Caco-2 (cell line): ENCODE measurements at places on chromosomes 2 and 18.

GRCh38 chr2:169050476-169051240 is 18.7 kb upstream of the DHRS9 start:
- DNase-seq, result no peak

DNA sequence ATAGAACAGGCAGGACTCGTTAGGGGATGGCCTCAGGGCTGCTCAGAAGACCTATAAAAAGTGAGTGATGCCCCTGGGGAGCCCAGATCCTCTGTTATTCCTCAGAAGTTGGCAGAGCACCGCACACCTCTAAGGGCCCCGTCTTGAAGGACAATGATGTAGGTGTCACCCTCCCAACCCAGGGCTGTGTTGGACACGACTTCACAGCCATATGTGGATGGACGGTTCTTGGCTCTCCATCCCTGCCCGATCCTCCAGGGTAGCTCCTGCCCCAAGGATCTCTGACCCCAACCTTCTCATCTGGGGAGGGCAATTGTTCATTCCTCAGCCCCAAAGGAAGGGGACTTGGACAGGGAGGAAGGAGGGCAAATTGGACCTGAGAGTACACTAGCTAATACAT is 246.1 kb downstream of the DYSF start:
- peak; percentile 19 for DNase-seq

DNA sequence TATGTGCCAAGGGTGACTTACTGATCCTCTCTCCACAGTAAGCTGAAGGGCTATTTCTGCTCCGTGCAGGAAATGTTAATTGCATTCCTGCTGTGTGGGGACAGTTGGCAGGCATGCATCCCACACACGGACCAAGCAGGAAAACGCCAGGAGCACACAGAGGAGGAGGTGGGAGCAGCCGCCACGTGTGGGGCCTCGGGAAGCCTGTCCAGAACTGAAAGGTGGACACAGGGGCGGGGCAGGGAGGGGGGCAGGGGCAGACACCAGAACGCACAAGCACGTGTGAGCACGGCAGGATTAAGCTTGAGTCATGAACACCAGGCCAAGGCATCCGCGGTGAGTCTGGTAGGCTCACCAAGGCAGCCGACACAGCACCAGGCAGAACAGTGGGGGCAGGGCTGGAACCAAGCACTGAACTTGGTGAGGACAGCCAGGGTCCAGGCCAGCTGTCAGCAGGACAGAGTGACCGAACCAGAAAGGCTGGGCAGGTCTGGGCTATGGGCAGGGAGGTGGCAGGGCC is 177.1 kb downstream of the EIPR1 start:
- DNase-seq, result no peak

DNA sequence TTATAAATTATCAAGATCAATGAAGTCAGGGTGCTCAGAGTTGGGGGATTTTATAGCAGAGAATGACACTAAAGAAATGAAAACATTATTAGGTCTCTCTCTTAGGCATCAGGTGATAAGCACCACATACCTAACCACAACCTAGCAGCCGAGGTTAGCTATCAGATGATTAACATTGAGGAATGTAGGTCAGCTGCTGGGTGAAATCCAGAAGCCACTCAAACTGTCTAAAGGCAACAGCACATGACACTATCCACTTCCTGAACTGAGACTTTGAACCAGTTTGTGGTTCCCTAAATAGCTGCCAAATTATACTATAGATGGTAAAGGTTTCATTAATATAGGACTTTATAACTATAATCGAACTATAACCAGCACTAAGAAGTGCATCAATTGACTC is 4.7 kb downstream of the EPG5 start:
- DNase-seq, result no peak

GRCh38 chr2:105760191-105760590 is 15.5 kb downstream of the NCK2 start:
- DNase-seq, result no peak

DNA sequence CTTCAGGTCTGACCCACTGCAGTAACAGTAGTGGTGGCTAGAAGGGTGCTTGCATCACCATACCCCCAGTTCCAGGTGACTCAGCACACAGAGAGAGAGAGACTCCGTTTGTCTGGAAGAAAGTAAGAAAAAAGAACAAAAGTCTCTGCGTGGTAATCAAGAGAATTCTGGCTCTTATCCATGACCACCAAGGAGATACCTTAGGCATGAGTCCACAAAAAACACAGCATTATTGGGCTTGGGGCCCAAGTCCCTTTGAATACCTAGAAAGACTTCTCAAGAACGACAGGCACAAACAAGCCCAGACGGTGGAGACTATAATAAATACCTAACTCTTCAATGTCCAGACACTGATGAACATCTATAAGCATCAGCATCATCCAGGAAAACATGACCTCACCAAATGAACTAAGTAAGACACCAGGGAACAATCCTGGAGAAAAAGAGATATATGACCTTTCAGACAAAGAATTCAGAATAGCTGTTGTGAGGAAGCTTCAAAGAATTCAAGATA is 21.7 kb upstream of the BAZ2B start:
- DNase-seq, result peak; percentile 37

DNA sequence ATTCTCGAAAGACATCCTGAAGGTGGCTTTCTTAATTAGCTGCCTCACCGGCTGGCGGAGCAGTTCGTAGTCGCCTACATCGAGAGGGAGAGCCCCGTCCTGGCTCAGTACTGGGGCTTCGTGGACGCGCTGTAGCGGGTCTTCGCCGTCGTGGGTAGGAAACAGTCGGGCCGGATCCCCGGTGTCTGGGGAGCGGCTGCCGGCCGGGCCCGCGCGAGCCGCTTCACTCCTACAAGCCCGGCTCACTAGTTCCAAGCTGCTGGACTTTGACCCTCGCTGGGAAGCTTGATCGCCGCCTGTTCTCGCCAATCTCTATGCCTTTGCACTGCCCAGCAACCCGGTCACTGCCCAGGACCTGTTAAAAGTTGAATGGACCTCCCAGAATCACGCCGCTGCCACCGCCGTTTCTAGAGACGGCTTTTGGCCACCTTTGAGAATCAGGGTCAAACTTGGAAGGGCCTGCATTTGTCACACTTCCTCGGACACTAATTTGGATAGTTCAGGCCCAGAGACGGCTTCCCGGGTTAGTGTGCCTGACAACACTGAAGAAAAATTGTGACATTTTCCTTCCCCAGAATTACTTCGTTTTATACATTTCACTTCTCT is 41.4 kb upstream of the AKAIN1 start:
- DNase-seq, result peak; percentile 74

GRCh38 chr2:43391878-43392215 is 165.4 kb upstream of the ZFP36L2 start:
- DNase-seq, result no peak

DNA sequence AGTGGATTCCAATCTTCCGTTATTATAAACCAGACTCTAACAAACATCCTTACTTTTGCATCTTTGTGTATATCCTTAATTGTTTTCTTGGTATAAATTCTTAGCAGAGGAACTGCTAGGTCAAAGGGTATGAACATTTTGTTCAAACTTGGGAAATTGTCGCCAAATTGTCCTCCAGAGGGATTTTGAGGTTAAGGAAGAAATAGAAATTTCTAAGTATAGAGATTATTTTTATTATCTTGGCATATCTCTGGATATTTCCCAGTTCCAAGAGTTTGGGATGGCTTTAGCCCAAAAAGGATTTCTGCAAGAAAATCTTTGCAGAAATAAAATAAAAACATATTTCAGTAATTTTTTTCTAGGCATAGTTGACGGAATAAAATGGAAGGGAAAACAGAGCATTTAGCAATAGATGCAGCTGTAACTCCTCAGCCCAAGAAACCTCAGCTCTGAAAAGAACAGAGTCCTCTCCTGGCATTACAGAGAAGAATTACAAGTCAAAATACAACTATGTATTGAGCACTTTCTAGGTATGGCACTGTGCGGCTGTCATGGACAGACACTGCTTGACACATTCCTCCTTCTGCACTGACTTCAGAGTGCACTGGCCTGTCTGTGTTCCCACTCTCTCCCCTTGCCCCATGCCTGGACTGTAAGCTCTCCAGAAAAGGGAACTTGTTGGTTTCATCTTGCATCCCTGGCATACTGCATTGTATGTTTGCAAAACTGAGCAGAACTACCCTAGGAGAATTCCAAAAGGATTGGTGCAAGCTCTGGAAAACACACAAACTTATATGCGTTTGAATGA is 117.3 kb upstream of the STON1 start:
- no peak for DNase-seq

- no peak for DNase-seq
Measured at GRCh38 chr2:106563195-106563594, 76.0 kb downstream of the CD8B2 start.

GRCh38 chr18:53458944-53459580 is 765.4 kb downstream of the MBD2 start:
- no peak for DNase-seq

GRCh38 chr18:62370366-62370765 is 45.3 kb downstream of the TNFRSF11A start:
- DNase-seq, result no peak

GRCh38 chr2:95016616-95017015 is 8.9 kb upstream of the MAL start:
- no peak for DNase-seq

DNA sequence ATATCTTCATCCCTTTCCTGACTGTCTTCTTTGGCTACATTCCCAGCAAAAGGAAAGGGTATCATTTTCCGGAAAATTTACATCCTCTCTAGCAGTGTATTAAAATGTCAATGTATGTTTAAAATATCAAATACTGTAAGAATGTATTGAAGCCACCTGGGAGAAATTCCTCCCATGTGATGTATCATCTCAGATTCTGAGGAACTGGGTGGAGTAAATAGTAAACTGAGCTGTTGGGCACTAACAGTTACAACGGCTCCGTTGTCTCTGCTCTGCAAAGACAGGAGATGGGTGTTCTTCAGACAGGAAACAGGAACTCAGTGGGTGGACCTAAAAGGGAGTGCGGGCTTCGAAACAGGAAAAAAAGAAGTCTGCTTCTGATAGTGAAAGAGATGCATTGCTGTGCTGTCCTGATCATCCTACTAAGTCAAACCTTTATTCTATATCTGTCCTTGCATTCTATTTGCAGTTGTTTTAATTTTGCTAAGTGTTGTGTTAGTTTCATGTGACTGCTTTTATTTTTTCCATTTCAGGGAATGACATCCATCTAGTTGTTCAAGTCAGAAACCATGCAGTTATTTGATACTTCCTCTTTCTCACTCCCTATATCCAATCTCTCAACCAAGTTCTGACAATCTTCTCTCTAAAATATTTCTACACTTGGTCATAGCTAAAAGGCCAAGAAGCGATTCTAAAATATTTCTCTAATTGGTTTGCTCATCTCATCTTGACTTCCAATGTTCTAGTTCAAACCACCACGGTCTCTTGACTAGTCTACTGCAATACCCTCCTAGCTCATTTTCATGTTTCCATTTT is 19.4 kb downstream of the DOK1 start:
- no peak for DNase-seq

- no peak for DNase-seq
Measured at GRCh38 chr2:142973160-142973821, 95.8 kb downstream of the KYNU start.

DNA sequence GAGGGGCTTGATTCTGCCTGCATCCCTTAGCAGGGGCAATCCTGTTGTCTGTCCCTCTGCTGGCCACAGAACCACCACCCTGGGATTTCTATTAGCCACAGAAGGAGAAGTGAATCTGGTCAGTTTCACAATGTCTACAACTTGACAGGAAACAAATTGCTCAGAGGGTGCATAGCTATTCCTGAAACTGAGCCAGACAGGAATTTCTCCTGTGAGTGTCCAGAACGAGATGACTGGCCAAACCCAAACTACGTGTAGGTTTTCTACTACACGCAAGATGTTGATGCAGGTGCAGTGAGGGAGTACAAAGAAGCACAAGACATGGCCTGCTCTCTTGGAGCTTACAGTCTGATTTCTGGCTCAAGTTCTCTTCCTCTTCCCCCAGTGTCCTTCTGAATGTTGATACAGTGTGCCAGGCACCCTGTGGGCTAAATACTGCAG is 201.9 kb downstream of the CLIP4 start:
- no peak for DNase-seq

GRCh38 chr2:131753640-131754561 is 226.2 kb downstream of the CCDC74A start:
- DNase-seq, result no peak

- no peak for DNase-seq
Measured at GRCh38 chr2:29072971-29073725, 1.2 kb downstream of the PCARE start.

DNA sequence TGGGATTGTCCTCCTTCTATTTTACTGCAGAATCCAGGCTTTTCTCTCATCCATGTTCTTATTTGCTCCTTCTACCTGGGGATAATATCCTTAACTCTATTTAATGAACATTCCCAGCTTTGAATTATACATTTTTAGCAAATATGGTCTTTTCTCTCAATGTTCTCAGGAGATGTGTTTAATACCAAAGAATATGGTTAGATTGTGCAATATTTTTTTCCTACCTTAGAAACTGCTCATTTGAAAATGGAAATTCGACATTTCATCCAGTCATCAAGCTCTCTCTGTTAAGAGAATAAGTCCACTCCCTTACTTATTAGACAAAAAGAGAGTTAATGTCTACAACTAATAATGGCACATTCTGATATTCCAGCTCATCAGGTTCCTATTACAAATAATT is 160.4 kb upstream of the GULP1 start:
- DNase-seq, result no peak

- peak; percentile 18 for DNase-seq
Measured at GRCh38 chr2:41038408-41038807, 586.5 kb upstream of the SLC8A1 start.

DNA sequence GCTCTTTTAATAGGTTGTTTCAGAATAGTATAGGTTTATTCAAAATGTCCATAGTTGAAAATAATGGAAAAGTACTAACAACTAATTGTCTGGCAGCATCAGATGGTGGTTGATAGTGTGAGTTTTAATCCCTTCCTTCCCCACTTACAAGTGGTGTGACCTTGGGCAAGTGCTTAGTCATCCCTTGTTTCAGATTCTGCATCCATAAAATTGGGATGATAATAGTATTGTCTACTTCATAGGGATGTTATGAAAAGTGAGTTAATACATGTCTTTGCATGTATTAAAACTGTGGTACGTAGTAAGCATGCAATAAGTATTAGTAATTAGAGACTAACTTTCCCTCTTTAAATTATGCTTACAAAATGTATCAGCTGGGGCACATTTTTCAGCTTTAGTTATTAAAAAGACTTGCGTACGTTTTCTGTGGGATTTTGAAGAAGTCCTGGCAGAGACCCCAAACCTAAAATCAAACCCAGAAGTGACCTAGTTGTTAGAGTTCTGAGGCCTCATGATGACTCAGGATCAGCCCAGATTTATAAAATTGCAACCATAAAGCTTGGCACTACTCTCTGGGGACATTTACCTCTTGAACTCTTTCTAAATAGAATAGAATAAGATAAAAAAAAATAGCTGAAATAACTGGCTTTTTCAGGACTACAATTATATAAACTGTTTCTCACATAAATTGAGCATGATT is 8.6 kb downstream of the ITGA4 start:
- no peak for DNase-seq

DNA sequence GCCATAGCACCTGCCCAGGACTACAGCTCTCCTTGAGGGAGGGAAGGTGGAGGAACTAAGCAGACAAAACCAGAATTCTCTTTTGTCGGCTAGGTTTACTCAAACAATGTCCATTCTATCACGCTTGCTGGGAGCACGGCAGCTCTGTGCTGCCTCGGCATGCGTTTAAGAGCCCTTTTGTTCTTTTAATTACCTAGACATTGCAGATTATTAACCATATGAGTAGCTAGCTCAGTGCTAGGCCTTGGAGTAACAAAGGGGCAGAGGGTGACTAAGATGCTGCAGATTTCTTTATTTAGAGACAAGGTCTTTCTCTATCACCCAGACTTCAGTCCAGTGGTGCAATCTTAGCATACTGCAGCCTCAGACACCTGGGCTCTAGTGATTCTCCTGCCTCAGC is 11.1 kb downstream of the MSGN1 start:
- no peak for DNase-seq
